ENCODE measurements at places on chromosomes 7 and 10.
A peak's percentile ranks its signal among the peaks of the same experiment; 100 is the strongest.

- DNase-seq: no peak
These were observed 384.6 kb downstream of the ARL4A start for GRCh38 chr7:13072014-13072413.

- DNase-seq: no peak
These were observed 7.0 kb downstream of the HHEX start for GRCh38 chr10:92696606-92697383.

DNA sequence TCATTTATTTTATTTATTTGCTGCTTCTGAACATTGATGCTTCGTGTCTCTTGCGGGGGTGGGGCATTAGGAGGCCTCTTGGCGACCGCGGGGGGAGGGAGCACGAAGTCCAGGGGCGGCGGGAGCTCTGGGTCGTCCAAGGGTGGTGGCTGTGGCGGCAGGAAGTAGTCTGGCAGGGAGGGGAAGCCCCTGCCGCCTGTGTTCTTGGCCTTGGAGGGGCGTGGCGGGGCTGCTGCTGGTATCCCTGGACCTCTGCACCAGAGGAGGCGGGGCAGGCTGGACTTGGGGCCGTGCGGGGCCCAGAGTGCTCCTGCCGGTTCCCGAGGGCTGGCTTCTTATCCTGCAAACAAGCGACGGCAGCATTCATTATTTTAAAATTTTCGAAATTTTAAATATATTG, 70.5 kb upstream of the ABI1 start:
- DNase-seq: no peak

GRCh38 chr7:73830681-73831583, at the start of gene CLDN4:
CLDN4 (plus strand) TSS chr7:73830996; CDS start chr7:73831202, 206 bp downstream.
- no peak for DNase-seq

- peak; percentile 76 for DNase-seq
These were observed 237.8 kb downstream of the ZMYND11 start for GRCh38 chr10:373015-373414.

GRCh38 chr7:80453699-80454340, 58.0 kb downstream of the GNAT3 start:
- peak; percentile 45 for DNase-seq

GRCh38 chr7:69903410-69903809, 305.1 kb downstream of the AUTS2 start:
- no peak for DNase-seq

DNA sequence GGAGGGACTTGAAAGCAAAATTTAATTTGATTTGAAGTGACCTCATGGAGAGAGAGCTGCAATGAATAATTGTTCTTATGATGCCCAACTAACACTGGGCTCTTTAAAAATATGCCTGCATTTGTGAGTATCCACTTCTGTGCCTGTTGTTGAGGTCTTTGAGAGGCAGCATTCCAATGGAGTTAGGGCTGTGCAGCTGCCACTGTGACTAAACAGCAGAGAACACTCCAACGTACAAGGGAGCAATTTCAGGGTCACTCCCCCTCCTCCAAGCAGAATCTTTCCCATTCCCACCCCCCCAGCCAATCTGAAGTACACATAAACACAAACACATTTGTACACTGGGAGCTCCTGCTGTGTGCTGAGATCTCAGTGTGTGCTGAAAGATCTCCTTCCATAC, 28.0 kb upstream of the GSAP start:
- peak; percentile 55 for DNase-seq

- peak; percentile 27 for DNase-seq
These were observed 33.9 kb downstream of the KAZALD1 start for GRCh38 chr10:101095550-101096213.

DNA sequence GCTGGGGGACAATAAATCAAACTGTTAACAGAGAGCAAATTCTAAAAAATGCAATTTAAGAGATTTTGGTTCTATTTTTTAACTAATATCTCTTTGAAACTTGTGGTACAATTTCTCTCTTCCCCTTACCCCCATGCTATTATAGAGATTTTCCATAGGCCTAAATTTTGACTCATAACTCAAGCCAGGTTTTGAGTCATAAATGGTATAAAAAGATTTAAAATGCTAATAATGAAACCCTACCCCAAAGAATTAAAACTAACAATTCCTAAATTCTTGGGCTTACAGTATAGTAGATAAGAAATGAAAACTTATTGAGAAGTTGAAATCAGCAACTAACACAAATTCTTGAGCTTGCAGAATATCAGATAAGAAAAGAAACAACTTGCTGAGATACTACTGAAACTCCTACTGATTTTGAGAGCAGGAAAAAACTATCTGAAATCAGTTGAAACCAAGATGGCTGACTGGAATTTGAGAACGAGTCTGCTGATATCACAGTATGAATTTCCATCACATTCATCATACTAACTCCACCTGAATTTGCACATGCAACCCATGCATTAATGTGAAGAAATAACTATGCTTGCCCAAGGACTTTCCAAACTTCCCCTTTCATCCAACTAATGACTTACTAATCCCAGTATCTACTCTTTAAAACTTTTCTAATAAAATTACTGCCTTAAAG, 36.3 kb downstream of the POT1 start:
- DNase-seq: no peak

DNA sequence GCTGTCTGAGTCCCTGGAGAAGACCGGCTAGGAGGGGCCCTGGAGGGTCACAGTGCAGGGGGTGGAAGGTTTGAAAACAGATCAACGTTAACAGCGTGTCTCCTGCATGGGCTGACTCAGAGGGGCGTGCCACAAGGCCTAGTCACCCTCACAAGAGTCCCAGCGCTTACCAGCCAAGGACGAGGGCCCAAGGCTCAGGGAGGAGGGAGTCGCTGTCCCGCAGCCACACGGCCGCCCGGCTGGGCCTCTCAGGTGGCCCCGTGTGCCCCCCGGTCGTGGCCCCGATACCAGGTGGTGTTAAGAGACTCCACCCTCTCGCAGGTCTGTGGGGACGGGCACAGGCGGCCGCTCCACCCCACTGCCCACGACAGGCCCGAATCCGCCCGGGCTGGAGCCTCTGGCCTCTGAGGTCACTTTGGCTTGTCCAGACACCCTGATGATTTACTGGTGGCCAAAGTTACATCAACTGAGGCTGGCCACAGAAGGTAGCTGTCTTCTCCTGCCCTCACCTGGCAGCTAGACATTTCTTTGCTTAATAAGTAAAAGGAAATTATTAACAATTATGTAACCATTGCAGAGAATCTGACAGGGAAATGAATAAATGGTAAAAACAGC, 34.0 kb downstream of the FAM20C start:
- peak; percentile 81 for DNase-seq

- DNase-seq: no peak
These were observed 177.0 kb upstream of the GLI3 start for GRCh38 chr7:42414028-42414427.

GRCh38 chr7:27097686-27098577, 2.1 kb upstream of the HOXA1 start:
- DNase-seq: peak; percentile 29

DNA sequence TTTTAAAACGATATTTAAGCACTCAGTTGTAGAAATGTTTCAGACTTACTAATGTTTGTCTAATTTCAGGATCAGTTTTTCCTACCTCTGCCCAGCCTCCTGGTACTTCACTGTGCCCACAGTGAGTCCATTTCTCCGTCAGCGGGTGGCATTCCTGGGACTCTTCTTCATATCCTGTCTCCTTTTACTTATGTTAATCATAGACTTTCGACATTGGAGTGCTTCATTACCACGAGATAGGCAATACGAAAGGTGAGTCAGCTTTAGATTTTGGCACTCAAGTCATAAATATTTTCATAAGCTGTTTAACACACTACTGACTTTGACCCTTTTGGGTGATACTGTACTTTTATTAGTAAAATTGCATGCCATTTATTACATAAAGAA, 2.1 kb downstream of the ENTPD7 start:
- peak; percentile 66 for DNase-seq

GRCh38 chr7:51458693-51459092, 142.1 kb upstream of the COBL start:
- DNase-seq: no peak

DNA sequence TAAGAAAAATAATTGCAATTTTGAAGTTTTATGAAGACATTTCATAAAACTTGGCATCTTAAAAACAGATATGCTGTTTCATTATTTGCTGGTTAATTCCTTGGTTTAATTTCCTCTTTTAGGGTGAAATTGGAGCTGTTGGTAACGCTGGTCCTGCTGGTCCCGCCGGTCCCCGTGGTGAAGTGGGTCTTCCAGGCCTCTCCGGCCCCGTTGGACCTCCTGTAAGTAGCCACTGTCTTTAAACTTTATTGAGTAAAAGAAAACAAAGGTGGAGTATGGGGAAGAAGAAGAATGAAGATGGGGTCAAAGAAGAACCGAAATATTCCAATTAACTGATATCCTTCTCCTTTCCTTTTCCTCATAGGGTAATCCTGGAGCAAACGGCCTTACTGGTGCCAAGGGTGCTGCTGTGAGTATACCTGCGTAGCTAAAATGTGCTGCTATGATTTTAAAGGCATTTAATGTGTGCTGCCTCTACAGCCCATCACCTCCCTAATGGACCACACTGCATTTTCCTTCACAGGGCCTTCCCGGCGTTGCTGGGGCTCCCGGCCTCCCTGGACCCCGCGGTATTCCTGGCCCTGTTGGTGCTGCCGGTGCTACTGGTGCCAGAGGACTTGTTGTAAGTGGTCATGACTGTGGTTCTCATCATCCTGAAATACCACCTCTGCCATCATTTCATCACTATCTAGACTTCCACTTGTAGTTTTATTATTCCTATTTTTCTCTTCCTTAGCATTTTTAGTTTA, 14.7 kb downstream of the COL1A2 start:
- DNase-seq: no peak

- no peak for DNase-seq
These were observed 544 bp downstream of the GPRIN2 start for GRCh38 chr10:46555713-46556514.

DNA sequence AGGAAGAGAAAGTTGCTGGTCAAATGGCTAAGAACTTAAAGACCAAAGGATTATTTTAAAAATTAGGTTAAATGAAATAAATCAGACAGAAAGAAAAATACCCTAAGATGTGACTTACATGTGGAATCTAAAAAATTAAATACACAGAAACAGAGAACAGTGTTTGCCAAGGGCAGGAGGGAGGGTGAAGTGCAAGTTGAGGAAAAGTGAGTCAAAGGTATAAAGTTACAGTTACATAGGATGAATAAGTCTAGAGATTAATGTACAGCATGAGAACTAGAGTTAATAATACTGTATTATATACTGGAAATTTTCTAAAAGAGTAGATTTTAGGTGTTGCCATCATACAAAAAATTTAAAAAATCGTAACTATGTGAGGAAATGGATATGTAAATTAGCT, 146.3 kb downstream of the MDFIC start:
- DNase-seq: peak; percentile 33

DNA sequence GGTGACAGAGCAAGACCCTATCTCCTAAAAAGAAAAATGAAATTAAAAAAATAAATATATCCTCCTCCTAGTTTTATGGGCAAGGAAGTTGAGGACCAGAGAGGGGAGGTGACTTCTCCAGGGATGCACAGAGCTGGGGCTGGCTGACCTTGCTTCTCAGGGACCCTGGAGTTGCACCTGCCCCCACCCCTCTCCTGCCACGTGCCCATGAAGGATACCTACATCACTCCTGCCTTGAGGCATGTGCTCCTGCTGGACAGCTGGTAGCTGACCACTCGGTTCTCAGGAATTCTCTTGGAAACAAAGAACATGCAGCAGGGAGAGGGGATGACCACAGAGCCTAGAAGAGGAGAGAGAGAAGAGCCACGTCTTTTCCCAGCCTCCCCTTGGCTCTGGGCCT, 522 bp downstream of the CCL24 start:
- no peak for DNase-seq

- DNase-seq: no peak
These were observed 40.1 kb downstream of the ELMO1 start for GRCh38 chr7:37408291-37409228.

DNA sequence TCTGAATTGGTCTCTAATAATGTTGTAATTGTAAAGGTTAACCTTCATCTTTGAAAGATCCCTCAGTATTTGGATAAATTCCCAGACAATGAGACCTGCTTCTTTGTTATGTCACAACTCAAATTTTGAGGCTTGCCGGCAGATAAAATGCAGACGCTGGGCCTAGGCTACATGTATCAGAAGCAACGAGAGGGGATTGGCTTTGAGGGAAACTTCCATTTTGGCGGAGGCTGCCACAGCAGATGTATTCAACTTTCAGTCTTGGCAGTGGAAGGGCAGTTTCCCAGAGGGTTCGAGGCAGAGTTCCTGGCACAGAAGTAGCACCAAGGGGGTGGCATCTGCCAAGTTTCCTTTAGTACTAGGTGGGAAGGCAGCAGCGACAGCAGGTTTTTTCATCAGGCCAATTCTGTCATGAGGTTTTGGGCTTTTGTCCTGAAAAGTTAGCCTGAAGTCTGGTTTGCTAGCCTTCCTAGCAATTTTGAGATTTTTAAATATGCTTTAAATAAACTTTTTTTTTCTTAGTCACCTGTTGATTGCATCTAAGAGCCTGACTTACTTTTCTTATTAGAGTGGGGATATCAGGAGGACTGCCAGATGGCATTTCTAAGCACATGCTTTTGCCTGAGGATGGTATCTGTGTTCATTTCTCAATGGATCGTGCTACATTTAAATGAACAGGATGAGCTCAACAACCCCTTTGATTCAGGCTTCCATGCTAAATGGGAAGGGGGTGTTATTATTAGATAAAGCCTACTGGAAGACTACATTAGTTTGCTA, 89.5 kb upstream of the FAM3C start:
- DNase-seq: peak; percentile 14

DNA sequence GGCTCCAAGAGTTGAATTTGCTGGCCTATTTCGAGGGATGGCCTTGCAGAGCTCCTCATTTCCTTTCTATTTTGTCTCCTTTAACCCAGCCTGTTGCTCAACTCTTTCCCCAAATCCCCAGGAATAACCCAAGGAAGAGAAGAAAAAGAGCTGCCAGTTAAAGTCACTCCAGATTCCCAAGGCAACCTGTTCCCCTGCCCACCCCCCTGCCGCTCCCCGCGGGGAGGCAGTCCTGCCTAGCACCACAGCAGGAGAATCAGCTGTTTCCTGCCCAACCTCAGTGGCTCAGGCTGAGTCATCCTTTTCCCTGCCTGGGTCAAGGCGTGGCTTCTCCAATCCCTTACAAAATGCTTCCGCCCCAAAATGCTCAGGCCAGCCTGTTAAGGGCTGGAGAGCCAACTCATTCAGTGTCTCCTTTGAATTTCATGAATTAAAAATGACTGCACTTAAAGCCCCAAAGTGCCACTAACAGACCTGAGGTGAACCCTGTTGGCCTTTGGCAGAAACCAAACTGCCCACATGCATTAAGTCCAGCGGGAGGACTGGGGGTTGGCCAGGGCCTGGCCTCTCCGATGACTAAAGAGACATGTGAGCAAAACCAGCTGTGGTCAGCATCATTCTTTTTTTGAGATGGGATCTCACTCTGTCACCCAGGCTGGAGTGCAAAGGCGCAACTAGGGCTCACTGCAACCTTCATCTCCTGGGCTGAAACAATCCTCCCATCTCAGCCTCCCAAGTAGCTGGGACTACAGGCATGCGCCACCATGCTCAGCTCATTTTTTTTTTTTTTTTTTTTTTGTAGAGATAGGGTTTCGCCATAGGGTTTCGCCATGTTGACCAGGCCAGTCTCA, 83.2 kb upstream of the KIF5B start:
- DNase-seq: peak; percentile 97

GRCh38 chr10:85623758-85624157, 742.8 kb downstream of the GRID1 start:
- DNase-seq: no peak
